ENCODE measurements at places on chromosomes 12 and 14.

GRCh38 chr14:69719501-69719951 is 47.4 kb upstream of the SRSF5 start:
- H3K27ac ChIP-seq = peak overlapping the region; percentile 89
- DNase-seq = no peak
- no peaks in the 10 kb centered on the region for H3K27me3 ChIP-seq
- H3K4me3 ChIP-seq = no peak overlapping the region

- H3K4me3 ChIP-seq = no peak overlapping the region
- no peaks in the 10 kb centered on the region for H3K36me3 ChIP-seq
- H3K27me3 ChIP-seq = no peaks in the 10 kb centered on the region
- no peak overlapping the region for H3K27ac ChIP-seq
Observed at GRCh38 chr12:84924981-84925380, 12.4 kb upstream of the SLC6A15 start.

DNA sequence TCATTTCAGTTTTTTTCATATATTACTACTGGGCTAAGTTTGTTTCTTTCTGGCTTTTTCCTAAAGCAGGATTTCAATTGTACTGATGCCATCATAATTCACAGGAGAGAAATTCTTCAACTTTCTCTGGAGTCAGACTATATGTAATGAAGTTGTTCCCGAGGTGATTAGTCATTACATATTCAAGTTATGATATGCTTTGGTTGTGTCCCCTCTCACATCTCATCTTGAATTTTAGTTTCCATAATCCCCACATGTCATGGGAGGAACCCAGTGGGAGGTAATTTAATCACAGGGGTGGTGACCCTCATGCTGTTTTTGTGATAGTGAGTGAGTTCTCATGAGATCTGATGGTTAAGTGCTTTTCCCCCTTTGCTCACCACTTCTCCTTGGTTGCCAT is 227.5 kb upstream of the LRIG3 start:
- H3K27me3 ChIP-seq = no peaks in the 10 kb centered on the region
- no peaks in the 10 kb centered on the region for H3K4me1 ChIP-seq
- H3K4me3 ChIP-seq = no peak overlapping the region
- no peak for DNase-seq

GRCh38 chr14:21525571-21525961 is 580 bp downstream of the SALL2 start:
- no peak for DNase-seq
- no peak overlapping the region for H3K27ac ChIP-seq
- H3K4me1 ChIP-seq = peaks cover 17% of the 10 kb centered on the region
- H3K4me3 ChIP-seq = peak overlapping the region; percentile 92
- H3K36me3 ChIP-seq = no peaks in the 10 kb centered on the region

- no peak for DNase-seq
- peaks cover 4% of the 10 kb centered on the region for H3K4me1 ChIP-seq
- no peaks in the 10 kb centered on the region for H3K27me3 ChIP-seq
- H3K27ac ChIP-seq = no peak overlapping the region
Observed at GRCh38 chr14:66974397-66975025, 214.7 kb upstream of the GARIN2 start.

DNA sequence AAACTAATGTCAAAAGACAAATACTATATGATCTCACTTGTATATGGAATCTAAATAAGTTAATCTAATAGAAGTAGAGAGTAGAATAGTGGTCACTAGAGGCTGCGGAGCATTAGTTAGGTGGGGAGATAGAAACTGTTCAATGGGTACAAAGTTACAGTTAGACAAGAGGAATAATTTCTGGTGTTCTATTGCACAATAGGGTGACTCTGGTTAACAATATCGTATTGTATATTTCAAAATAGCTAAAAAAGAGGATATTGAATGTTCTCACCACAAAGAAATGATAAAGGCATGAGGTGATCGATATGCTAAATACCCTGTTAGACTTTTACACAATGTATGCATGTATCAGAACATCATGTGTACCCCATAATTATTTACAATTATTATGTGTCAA is 42.9 kb downstream of the IGF1 start:
- H3K27me3 ChIP-seq = peaks cover 15% of the 10 kb centered on the region
- no peak for DNase-seq
- no peaks in the 10 kb centered on the region for H3K36me3 ChIP-seq
- no peak overlapping the region for H3K4me3 ChIP-seq
- peaks cover 2% of the 10 kb centered on the region for H3K4me1 ChIP-seq
